ENCODE measurements at places on chromosomes 12 and 14.

GRCh38 chr12:80064269-80064668 is 35.1 kb upstream of the OTOGL start:
- DNase-seq: no peak

DNA sequence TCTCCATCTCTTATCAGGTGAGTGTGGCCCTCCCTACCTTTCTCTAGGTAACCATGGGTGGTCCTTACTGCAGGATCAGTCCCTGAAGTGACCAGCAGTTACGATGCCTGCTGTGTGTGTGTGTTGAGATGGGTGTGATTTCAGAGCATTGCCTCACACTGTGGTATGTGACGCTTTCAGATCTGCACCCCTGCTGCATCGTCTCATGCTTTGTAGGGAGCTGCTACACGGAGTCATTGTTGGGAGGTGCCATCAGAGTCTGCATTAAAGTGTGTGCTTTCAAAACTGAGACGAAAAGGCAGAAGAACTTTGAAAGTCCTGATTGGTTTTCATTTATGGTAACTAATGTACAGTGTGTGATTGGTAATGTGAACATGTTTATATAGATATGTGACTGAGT is 150.5 kb downstream of the PELI2 start:
- no peak for DNase-seq

GRCh38 chr12:82817368-82817767 is 130.7 kb downstream of the TMTC2 start:
- DNase-seq: peak; percentile 30

- no peak for DNase-seq
Observed at GRCh38 chr12:2844786-2845185, 10.0 kb upstream of the NRIP2 start.

DNA sequence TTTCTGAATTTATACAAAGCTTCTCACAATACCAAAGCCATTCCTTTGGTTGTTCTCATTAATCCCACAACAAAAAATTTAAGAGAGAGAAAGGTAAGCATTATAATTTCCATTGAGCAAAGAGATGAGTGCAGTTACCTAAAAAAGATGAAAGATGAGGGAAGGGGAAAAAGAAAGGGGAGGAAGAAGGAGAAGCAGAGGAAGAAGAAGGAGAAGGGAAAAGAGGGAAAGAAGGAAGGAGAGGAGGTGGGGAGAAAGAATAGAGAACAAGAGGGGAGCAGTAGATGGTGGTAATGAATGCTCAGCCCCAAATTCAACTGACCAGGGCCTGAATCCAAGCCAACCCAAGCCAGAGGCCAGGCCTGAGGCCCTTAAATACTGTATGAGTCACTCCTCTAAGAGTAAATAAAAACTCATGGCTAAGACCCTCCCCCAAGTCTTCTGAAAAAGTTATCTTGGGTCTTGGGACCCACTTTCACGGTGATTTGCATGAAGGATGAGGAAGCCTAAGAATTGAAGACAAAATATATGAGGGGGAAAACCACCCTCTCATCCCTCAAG is 144.6 kb downstream of the ITPR2 start:
- DNase-seq: no peak

Data from RKO (cell line).